Keratinocyte (primary cell): ENCODE measurements at places on chromosomes 3 and 15. TPM values are rescaled to one million over a fixed set of nuclear protein-coding genes. Genes with fewer than 3 reads are reported as not detected.

ACP3 gene
- 0.51 to 1.3 TPM (median 1.0 TPM) in 3 replicates for polyA plus RNA-seq

DNA sequence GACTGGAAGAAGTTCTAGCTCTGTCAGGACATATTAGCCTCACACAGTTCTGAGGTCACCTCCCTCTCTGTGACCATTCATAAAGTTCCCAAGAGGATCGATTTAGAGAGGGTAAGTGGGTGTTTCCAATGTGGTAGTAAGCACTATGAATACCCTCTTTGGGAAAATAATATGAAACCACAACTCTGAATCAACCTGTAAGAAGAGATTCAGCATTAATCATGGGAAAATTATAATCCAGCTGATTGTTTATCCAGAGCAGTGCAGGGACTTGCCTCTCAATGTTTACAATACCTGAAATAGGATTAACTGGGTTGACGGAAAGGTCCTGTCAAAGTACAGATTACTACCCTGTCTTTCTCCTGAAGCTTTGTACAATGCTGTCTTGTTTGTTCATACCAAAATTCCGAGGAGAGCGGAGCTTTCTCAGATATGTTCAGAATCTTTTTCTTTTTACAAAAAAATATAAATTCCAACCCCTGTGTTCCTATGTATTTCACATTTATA lies 302.9 kb upstream of the DPPA4 start:
- no peak overlapping the region for H3K27ac ChIP-seq
- H3K27me3 ChIP-seq: no peaks in the 10 kb centered on the region
- H3K4me3 ChIP-seq: no peak overlapping the region
- no peaks in the 10 kb centered on the region for H3K4me1 ChIP-seq

THAP10 gene
- 1.8 to 3.1 TPM (median 2.5 TPM) in 3 replicates for polyA plus RNA-seq

LRRC34 gene
- polyA plus RNA-seq: 0.17 to 0.43 TPM (median 0.36 TPM) in 3 replicates

ADAMTS7 gene
- 0.13 to 0.68 TPM (median 0.24 TPM) in 3 replicates for polyA plus RNA-seq

DNA sequence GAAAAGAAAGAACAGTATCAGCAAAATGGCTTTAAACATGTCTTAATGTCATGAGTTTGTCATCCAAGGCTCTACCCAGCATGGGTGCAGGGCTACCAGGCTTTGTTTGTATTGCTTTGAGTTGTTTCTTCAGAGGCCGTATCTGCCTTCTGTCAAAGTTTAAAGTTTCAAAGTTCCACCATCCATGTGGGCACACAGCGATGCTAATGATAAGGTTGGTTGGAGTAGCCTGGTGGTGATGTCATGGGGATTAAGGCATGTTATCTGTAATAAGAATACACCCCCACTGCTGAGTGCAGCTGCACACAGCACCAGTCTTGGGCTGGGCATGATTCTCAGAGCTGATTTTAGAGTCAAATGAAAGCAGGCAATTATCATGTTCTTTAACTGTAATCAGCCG lies 72.0 kb upstream of the LRTM1 start:
- H3K27ac ChIP-seq: no peak overlapping the region
- no peaks in the 10 kb centered on the region for H3K27me3 ChIP-seq
- no peaks in the 10 kb centered on the region for H3K4me1 ChIP-seq
- H3K36me3 ChIP-seq: no peaks in the 10 kb centered on the region
- DNase-seq: no peak

STAB1 gene
- 0.02 TPM in 1 of 3 replicates, not detected in the others for polyA plus RNA-seq

GRCh38 chr3:127000119-127000518 lies 17.2 kb downstream of the PLXNA1 start:
- no peak overlapping the region for H3K27ac ChIP-seq
- H3K27me3 ChIP-seq: no peaks in the 10 kb centered on the region
- no peak overlapping the region for H3K4me3 ChIP-seq
- H3K36me3 ChIP-seq: peaks cover 30% of the 10 kb centered on the region
- no peak for DNase-seq

GRCh38 chr3:117059067-117059955 lies 349.7 kb downstream of the TUSC7 start:
- H3K27ac ChIP-seq: no peak overlapping the region
- no peaks in the 10 kb centered on the region for H3K4me1 ChIP-seq
- H3K27me3 ChIP-seq: no peaks in the 10 kb centered on the region

- H3K4me3 ChIP-seq: no peak overlapping the region
- H3K27ac ChIP-seq: no peak overlapping the region
- no peaks in the 10 kb centered on the region for H3K4me1 ChIP-seq
- DNase-seq: no peak
- H3K27me3 ChIP-seq: no peaks in the 10 kb centered on the region
Observed at GRCh38 chr3:8233938-8234337, 267.7 kb upstream of the LMCD1 start.

TEX55 gene
- polyA plus RNA-seq: not detected in 3 replicates

- DNase-seq: no peak
- H3K27ac ChIP-seq: no peak within 1 kb of the TSS
- H3K4me3 ChIP-seq: no peak within 1 kb of the TSS
- H3K4me1 ChIP-seq: no peaks in the 10 kb centered on the region
- peaks cover 15% of the 10 kb centered on the region for H3K27me3 ChIP-seq
Observed at GRCh38 chr3:52777127-52777958, at the start of gene ITIH1. TSS of gene ITIH1 (plus strand) at chr3:52777599. CDS start at chr3:52777616, 17 bp downstream.

- H3K27me3 ChIP-seq: no peaks in the 10 kb centered on the region
- H3K36me3 ChIP-seq: no peaks in the 10 kb centered on the region
- no peak overlapping the region for H3K27ac ChIP-seq
Observed at GRCh38 chr3:159534496-159534895, 454.1 kb upstream of the IL12A start.

DNA sequence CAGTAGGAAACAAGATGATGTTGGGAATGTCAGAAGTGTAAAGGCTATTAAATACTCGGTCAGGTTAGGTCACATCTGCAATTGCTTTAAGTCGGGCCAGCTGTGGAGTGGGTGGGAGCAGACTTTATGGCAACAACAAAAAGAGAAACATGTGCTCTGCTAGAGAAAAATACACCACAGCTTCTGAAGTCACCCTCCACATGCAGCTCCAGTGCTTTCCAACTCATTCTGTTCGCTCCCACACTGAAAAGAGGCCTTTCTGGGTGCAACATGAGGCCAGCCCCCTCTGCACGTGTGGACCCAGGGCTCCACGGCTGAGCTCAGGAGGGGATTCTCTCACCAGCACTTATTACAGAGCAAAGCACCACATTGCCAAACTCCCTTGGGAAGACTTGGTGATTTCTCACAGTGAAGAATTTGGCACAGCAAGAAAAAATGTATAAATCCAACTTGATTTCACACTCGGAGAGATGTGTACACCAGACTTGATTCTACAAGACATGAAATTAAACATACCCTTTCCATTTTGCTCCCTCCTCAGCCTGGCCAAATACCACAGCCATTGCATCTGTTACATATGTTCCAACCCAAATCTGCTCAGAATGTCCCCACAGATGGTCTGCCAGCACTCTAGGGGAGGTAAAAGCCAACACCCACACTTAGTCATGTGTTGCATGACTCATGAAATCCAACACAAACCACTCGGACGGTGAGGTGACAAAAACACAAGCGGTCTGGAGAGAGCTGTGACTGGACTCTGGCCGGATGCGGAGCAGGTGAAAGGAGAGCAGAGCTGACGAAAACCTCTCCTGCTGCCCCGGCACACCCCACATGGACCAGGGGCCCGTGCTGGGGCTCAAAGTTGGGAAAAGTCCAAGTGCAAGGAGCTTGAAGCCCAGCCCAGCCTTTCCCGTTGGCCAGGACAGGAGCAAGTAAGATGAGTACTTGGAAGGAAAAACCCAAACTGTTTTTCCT lies 74.6 kb downstream of the ITGB5 start:
- no peak overlapping the region for H3K4me3 ChIP-seq
- no peak for DNase-seq
- no peak overlapping the region for H3K27ac ChIP-seq
- no peaks in the 10 kb centered on the region for H3K27me3 ChIP-seq
- H3K36me3 ChIP-seq: peaks cover 21% of the 10 kb centered on the region
- peaks cover 20% of the 10 kb centered on the region for H3K4me1 ChIP-seq

SNURF gene
- 6.9 to 12.0 TPM (median 11.1 TPM) in 3 replicates for polyA plus RNA-seq

GRCh38 chr3:179666030-179666429 lies 13.2 kb downstream of the USP13 start:
- peaks cover under 1% of the 10 kb centered on the region for H3K4me1 ChIP-seq
- H3K27ac ChIP-seq: no peak overlapping the region
- no peaks in the 10 kb centered on the region for H3K36me3 ChIP-seq
- H3K27me3 ChIP-seq: no peaks in the 10 kb centered on the region
- DNase-seq: no peak
- no peak overlapping the region for H3K4me3 ChIP-seq

GRCh38 chr3:149507491-149508324 lies 33.2 kb downstream of the TM4SF4 start:
- no peak overlapping the region for H3K4me3 ChIP-seq
- H3K36me3 ChIP-seq: no peaks in the 10 kb centered on the region
- no peak for DNase-seq
- H3K4me1 ChIP-seq: no peaks in the 10 kb centered on the region
- H3K27me3 ChIP-seq: no peaks in the 10 kb centered on the region

DNA sequence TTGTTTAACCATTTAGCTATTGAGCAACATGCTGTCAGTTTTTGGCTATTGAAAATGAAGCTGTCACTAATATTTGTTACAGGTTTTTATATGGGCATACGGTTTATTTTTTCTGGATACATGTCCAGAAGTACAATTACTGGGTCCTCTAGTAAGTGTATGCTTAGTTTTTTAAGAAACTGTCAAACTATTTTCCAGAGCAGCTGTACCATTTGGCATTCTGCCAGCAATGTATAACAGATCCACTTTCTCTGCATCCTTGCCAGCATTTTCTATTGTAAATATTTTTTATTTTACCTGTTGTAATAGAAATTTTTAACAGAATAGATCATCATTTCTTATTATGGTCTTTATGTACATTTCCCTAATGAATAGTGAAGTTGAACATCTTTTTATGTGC lies 658.8 kb downstream of the EDEM1 start:
- no peaks in the 10 kb centered on the region for H3K36me3 ChIP-seq
- H3K4me3 ChIP-seq: no peak overlapping the region
- no peaks in the 10 kb centered on the region for H3K4me1 ChIP-seq
- no peak overlapping the region for H3K27ac ChIP-seq

GOLGA6D gene
- polyA plus RNA-seq: 0.03 TPM in 1 of 3 replicates, not detected in the others

- H3K27ac ChIP-seq: no peak overlapping the region
- DNase-seq: no peak
- peaks cover 4% of the 10 kb centered on the region for H3K27me3 ChIP-seq
Observed at GRCh38 chr3:66502981-66503380, 2.2 kb upstream of the LRIG1 start.

GOLGA8J gene
- 0.04 TPM in 1 of 3 replicates, not detected in the others for polyA plus RNA-seq

DNA sequence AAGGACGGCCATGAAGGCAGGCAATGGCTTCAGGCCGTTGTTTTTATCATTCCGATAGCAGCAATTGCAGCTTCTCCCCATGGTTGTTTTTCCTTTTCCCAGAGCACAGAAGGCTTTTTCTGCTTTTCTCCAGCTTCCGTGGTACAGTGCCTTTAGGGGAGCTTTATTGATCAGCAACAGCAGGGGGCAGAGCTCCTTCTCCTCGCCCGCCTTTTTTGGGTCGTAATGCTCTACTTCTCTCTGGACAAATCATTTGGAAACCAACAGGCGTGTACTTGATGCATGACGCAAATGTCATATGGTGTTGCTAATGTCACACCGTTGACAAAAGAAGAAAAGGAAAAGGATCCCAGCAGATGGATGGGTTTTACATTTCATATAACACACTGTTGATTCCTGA lies 79.7 kb upstream of the SNRK start:
- H3K36me3 ChIP-seq: no peaks in the 10 kb centered on the region
- H3K27me3 ChIP-seq: no peaks in the 10 kb centered on the region
- no peak for DNase-seq
- H3K4me1 ChIP-seq: peaks cover 4% of the 10 kb centered on the region
- H3K4me3 ChIP-seq: no peak overlapping the region
- no peak overlapping the region for H3K27ac ChIP-seq

NOP10 gene
- polyA plus RNA-seq: 492 to 969 TPM (median 663 TPM) in 3 replicates

RAD18 gene
- polyA plus RNA-seq: 7.6 to 16.0 TPM (median 13.8 TPM) in 3 replicates

DNA sequence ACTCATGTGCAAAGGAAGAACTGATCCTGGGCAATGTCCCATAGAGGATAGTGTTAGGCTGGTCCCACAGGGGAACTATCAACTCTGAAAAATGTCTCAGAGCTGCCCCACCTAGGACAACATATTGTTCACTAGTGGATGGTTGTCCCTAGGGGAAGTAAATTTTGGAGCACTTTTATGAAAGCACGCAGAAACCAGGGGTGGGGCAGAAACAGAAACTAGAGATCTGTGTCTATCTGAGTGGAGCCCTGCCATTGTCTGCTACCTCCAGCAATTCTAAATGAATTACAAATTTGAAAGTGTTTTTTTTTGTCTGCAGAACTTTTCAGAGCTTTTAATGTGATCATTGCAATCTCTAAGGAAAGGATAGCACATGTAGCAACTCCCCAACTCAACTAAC lies 357.1 kb upstream of the PROK2 start:
- no peaks in the 10 kb centered on the region for H3K4me1 ChIP-seq
- no peak overlapping the region for H3K27ac ChIP-seq
- H3K4me3 ChIP-seq: no peak overlapping the region
- H3K27me3 ChIP-seq: peaks cover 3% of the 10 kb centered on the region
- no peak for DNase-seq
- H3K36me3 ChIP-seq: no peaks in the 10 kb centered on the region

CD200 gene
- polyA plus RNA-seq: 0.05 to 0.14 TPM (median 0.07 TPM) in 3 replicates

DNA sequence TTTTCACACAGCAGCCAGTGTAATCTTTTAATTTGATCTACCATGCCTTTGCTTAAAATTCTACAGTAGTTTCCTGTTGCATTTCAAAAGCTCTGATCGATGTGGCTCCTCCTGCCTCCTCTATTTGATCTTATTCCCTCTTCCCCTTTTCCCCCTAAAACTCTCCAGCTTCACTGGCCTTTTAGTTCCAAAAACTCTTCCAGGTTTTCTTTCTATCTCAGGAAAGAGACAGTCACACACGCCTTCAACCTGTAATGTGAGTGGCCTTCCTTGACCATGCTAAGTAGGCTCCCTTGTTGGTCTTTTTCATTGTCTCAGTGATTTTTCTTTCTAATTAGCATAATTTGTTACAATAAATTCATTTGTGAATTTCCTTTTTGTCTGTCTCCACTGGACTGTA lies 985 bp downstream of the TEX9 start:
- peak overlapping the region; percentile 83 for H3K4me3 ChIP-seq
- no peak for DNase-seq
- H3K27me3 ChIP-seq: no peaks in the 10 kb centered on the region
- H3K36me3 ChIP-seq: no peaks in the 10 kb centered on the region
- peaks cover 19% of the 10 kb centered on the region for H3K4me1 ChIP-seq

ZKSCAN7 gene
- polyA plus RNA-seq: 0.93 to 1.9 TPM (median 1.6 TPM) in 3 replicates

DNA sequence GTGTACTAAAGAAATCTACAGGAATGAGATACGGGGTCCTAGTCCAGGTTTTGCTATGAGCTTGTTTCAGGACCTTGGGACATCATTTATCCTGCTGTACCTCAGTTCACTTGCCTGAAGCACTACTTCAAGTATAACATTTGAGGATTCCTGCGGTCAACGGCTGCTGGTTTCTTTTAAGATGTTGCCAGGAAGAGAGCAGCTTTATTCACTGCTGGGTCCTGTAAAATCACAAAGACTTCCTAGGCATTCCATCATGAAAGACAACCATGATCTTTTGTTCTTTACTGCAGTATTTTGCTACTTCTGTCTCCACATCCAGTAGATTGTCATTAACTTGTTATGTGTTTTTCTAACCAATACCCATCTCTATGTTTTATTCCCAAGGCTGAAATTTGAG lies 61.0 kb upstream of the PYDC2 start:
- DNase-seq: no peak
- no peaks in the 10 kb centered on the region for H3K27me3 ChIP-seq
- no peaks in the 10 kb centered on the region for H3K36me3 ChIP-seq
- H3K4me3 ChIP-seq: no peak overlapping the region
- no peak overlapping the region for H3K27ac ChIP-seq
- no peaks in the 10 kb centered on the region for H3K4me1 ChIP-seq
